ENCODE measurements at places on chromosomes 1 and 21.

DNA sequence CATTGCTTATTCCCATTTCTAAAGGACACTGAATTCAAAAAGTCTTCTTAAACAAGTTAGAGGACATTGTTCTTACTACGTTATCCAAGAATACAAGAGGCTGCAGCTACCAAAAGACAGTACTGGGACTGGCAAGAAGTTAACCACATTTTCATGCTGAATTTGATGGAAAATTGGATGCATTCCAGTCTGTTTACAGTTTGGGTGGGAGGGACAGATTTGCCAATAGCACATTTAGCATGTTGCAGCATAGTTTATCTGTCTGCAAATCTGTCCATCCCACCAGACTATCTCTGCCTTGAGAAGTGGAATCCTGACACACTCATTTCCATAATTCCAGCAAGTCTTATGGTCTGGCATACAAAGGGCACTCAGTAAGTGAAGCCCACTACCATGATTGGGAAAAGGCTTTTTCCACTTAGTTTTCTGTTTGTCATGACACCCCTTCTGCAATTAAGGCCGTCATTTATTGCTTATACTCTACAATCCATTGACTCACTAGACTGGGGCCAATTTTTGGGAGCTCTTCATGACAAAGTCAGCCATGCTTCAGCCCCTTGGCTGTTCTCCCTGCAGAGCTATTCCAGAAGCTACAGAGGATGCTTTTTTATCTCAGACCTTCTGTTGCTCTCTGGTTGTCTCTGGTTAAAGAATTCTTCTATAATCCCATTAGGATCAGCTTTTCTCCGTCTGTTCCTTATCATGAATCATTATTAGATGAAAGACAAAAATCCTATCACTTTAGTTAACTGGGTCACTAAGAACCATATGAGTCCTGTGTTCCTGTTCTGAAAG is 355.8 kb upstream of the PTBP2 start:
- DNase-seq = no peak

GRCh38 chr1:14625996-14626395 is 27.5 kb downstream of the KAZN start:
- DNase-seq = no peak

- DNase-seq = no peak
Observed at GRCh38 chr21:42616446-42616845, 37.0 kb upstream of the PDE9A start.

GRCh38 chr21:45325206-45326168 is 37.8 kb upstream of the POFUT2 start:
- no peak for DNase-seq

DNA sequence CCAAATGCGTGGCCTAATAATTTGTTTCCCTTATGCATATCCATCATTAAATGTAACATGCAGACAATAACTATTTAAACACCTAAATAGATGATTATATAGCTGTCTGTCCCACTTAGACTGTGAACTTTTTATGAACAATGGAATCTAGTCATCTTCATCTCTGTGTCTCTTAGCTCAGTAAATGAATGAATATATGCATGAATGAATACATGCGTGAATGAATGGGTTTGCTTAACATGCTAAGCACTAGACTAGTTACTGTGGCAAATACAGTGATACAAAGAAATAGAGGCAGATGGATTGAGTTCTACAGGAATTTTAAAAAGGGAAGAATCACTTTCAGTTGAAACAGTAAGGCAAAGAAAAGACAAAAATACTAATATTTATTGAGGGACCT is 232.0 kb downstream of the FGGY start:
- no peak for DNase-seq

DNA sequence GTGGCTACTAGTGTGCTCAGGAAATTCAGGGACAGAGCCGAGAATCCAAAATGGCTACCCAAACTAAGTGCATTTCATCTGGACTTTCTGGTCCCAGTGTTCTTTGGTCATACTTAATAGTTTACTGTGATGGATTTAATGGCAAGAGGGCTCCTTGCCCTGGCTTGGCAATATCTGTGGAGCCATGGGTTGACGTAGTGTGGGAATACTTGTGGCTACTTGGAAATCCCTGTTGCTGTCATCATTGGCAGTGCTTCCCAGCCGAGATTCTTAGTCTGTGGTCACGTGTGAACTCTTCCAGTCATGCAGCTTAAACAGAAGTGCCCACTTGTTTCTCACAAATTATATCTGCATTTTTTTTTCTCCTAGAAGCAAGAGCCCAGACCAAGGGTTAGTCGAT is 198.9 kb downstream of the HS2ST1 start:
- no peak for DNase-seq

GRCh38 chr1:200634261-200635122 is 13.9 kb upstream of the KIF14 start:
- DNase-seq = no peak

GRCh38 chr1:66957938-66958337 is 33.1 kb downstream of the MIER1 start:
- DNase-seq = no peak

DNA sequence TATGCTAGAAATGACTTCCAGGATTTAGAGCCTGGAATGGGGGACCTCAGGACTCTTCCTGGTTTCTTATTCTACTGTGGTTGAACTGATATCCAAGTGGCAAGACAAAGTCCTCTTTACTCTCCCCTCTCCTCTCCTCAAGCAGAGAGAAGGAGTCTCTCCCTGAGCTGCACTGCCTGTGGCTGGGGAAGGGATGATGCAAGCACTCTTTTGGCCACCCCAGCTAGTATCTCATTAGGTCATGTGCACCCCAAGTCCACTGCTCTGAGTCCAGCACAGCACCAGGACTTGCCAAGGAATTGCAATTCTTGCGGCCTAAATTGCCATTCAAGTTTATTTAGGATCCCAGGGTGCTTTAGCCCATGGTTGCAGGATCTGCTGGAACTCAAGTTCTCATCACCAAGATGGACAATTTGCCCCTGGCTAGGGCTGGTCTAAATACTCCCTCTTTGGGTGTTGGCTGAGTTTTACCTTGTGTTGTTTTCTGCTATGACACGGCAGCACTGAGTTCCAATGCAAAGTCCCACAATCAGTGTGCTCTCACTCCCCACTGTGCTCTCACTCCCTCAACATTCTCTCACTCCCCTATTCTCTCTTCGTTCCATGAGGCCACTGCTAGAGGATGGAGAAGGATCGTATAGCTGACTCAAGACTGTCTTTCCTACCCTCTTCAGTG is 172.2 kb downstream of the TM2D1 start:
- DNase-seq = no peak

DNA sequence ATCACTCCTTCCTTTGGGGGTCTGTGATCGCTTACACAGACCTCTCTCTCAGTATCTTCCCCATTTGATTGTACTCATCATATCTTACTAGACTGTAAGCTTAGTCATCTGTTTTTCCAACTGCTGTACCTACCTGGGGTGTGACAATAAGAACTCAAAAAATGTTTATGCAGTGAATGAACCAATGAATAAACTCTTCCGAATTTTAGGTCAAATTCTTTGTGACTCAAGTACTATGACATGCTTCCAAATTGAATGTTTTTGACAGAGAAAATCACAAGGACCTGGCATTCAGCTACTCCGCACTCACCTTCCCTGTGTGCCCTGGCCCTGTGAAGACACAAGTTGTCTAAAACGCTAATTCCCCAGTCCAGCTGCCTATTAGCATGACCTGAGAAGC is 42.1 kb downstream of the TMCO4 start:
- no peak for DNase-seq

- no peak for DNase-seq
Observed at GRCh38 chr1:162135271-162135775, 65.8 kb downstream of the NOS1AP start.

- DNase-seq = no peak
Observed at GRCh38 chr1:30268923-30269666, 454.3 kb downstream of the MATN1 start.

- DNase-seq = no peak
Observed at GRCh38 chr1:19567041-19567440, 77.1 kb upstream of the NBL1 start.

DNA sequence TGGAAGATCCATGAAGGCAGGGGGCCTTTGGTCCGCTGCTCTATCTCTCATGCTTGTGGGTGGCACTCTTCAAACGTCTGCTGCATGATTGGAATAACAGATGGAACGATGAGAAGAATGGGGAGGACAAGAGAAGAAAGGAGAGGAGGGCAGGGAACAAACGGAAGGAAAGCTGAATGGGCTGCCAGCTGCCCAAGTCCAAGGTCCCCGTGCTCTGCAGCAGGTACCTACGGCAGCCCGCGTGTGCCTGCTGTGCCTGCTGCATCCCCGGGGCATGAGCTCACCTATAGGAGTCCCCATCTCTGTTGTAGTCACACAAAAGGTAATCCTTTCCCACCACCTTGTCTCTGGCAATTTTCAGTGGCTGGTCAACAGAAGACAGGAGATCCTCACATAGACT is 73.1 kb downstream of the SLC66A1 start:
- DNase-seq = no peak

GRCh38 chr1:29490204-29490934 is 254.0 kb downstream of the PTPRU start:
- DNase-seq = no peak

GRCh38 chr1:243582326-243582725 is 267.7 kb downstream of the AKT3 start:
- DNase-seq = no peak

DNA sequence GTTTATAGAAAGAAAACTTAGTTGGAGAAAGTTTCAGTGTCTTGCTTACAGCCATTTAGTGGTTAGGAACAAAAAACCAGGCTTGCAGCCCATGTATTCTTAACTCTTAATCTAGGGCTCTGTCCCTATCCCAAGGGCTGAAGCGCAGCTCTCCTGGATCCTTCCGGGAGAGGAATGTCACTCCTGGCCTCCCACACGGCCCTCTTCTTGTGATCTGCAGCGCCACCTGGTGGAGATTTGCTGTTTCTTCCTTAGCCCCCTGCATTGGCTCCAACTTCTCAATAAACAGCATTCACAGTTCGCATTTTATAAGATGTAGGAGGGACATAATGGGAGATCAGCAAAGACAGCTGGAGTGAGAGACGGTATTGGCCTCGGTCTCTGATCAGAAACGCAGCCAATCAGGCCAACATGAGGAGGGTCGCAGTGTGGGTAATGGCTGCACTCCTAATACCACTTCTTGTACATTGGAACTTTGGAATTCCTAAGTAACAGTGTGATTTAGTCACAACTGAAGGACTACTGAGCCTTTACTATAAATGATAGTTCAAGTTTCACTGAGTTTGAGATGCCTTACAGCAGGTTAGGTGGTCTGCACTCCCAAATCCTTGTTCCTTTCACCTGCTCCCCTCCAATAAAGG is 283.4 kb downstream of the ASTN1 start:
- peak; percentile 88 for DNase-seq

GRCh38 chr1:56024155-56024554 is 555.2 kb downstream of the PLPP3 start:
- DNase-seq = no peak

DNA sequence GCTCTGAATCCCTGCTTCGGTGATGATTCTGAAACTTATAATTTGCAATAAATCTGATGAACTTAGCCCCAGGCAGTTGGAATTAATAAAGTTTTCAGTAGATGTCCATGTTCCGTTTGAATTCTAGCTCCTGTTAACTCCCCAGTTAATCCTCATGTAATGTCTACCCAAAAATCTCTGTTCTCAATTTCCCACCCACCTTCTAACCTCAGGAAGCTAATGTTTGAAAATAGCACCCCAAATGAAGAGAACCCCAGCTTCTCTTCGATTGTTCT is 3.6 kb downstream of the MYOG start:
- no peak for DNase-seq

GRCh38 chr1:236159704-236160539 is 17.6 kb downstream of the GPR137B start:
- DNase-seq = no peak

DNA sequence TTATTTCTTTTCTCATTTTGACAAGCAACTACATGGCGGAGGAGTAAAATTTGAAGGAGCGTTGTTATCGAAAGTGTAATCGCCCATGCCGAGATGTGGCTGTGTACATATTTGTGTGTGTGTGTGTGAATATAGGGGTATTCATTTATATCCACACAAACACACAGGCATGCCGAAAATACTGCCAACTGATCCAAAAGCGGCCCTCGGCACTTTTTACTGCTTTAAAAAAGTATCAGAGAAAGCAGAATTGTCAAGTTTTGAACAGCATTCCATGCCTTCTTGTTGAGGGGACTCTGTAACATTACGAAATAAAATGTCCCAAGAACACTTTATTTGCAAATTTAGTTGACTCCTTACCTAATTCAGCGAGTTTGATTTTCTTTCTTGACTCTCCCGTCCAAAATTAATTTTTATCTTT is 1.1 kb downstream of the PBX1 start:
- DNase-seq = no peak

DNA sequence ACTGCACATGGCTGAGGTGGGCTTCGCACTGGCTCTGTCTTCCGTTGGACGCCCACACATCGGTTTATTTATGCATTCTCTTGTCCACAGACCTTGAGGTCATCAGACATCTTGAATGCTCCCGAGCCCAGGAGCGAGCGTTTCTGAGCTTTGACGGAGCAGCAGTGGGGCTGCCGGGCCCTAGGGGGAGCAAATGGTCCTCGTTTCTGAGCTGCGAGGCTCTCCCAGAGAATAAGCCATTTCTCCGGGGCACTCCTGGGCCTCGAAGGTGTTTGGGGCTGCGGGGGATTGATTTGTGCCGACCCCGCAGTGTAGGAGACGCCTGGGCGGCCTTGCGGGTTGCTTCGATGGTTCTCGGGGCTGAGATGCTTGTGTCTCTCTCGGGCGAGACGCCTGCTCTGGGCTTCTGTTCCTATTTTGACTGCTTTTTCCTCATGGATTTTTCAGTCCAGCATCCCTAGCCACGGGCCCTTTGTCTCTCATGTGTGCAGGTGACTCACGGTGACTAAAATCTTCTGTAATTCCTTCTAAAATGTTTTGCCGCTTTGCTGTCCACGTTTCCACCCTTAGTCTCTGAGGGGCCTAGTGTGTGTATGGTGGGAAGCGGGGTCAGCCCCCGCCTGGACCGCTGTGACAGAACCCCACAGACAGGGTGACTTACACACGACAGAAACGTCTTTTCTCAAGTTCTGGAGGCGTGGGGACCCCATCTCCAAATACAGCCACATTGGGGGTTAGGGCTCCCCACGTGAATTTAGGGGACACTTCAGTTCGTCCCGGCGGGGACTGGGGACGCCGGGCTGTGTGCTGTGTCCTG is 62.1 kb downstream of the FAAP20 start:
- DNase-seq = peak; percentile 47

DNA sequence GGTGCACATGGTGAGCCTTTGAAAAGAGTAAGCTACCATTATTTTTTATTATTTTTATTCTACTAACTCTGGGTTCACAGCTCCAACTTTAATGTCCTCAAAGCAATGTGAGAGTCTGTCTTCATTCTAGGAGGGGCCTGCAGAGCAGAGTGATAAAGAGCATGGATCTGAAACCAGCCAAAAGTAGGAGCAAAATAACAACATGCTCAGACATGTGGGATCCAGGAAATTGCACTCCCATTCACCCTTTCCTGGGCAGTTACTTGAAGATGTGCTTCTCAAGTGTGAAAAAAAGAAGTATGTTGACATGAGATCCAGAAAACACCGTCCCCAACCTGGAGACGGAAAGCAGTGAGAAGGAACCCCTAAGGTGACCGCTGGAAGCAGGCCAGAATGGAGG is 8.7 kb upstream of the LIN28A start:
- no peak for DNase-seq

Measured in HEK293T (cell line).